Activated T-helper 1 cell treated with anti-CD3 and anti-CD28 coated beads, Interleukin-2, amount 50 U/mL, for 16 hours (primary cell): ENCODE measurements at places on chromosomes 12 and 14.

- no peak for DNase-seq
Measured at GRCh38 chr14:66568220-66568619, 60.3 kb downstream of the GPHN start.

- DNase-seq, result no peak
Measured at GRCh38 chr12:38142974-38143373, 173.6 kb upstream of the ALG10B start.

DNA sequence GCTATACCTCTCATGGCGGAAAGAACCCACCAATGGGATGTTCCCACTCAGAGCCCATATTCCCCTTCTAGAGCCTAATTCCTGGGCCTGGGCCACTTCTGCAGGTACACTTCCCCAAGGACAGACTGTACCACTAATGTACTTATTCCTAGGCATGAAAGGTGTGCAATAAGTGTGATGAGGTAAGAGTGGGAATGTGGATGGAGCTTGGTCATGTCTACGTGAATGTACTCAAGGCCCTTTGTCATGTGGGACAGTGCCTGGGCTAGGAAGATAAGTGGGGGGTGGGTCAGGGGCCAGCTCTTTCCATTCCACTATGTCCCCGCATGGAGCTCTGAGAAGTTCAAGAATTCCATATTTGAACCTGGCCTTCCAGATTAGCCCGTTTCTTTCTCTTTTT lies 63.4 kb upstream of the FUT8 start:
- no peak for DNase-seq

GRCh38 chr12:47194501-47194900 lies 114.7 kb upstream of the AMIGO2 start:
- no peak for DNase-seq

GRCh38 chr12:16163901-16164300 lies 113.6 kb downstream of the SLC15A5 start:
- DNase-seq, result no peak

- DNase-seq, result no peak
Measured at GRCh38 chr12:48966177-48966895, 5.2 kb downstream of the WNT10B start.

- no peak for DNase-seq
Measured at GRCh38 chr14:29846339-29847055, 81.2 kb downstream of the PRKD1 start.

- peak; percentile 6 for DNase-seq
Measured at GRCh38 chr14:94689218-94689984, 77.2 kb downstream of the SERPINA3 start.

DNA sequence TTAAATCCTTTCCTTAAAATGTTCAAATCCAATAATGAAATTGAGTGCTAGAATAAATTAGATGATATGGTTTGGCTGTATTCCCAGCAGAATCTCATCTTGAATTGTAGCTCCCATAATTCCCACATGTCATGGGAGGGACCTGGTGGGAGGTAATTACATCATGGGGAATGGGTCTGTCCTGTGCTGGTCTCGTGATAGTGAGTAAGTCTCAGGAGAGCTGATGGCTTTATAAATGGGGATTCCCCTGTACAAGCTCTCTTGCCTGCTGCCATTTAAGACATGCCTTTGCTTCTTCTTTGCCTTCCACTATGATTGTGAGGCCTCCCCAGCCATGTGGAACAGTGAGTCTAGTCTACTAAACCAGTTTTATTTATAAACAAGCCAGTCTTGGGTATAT lies 508.5 kb downstream of the ETNK1 start:
- DNase-seq, result no peak

- DNase-seq, result no peak
Measured at GRCh38 chr14:100583245-100583644, 4.0 kb downstream of the BEGAIN start.

GRCh38 chr14:106327234-106327633 lies 800.9 kb downstream of the TMEM121 start:
- DNase-seq, result no peak

GRCh38 chr12:53014709-53015108 lies 8.5 kb downstream of the EIF4B start:
- no peak for DNase-seq

DNA sequence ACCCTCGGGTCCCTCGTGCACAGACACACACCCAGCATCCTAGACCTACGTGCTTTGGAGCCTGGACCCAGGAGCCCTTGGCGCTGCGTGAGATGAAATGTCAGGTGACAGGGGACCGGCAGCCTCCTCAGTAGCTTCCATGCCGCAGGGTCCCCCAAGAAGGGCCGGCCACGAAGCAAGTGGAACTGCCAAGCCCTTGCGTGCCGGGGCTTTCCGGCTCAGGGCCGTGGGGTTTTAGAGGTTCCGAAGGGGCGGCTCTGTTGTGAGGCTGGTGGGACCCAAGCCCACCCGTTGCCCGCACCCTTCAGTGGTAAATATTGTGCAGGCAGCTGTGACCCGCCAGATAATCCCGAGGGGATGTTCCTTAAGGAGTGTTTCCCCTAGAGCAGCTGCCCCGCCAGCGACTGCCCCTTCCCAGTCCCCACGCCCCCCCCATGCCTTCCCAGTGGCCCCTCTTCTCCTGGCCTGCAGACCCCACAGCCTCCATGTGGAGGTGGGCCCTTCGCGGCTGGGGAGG lies 133.7 kb downstream of the ADGRD1 start:
- no peak for DNase-seq

- no peak for DNase-seq
Measured at GRCh38 chr12:75489187-75489586, 8.6 kb downstream of the GLIPR1 start.

- no peak for DNase-seq
Measured at GRCh38 chr14:24196071-24197055, 1.1 kb upstream of the TM9SF1 start.

GRCh38 chr12:124795081-124795948 lies 68.3 kb downstream of the SCARB1 start:
- no peak for DNase-seq

GRCh38 chr12:10385166-10385613 lies 4.7 kb downstream of the KLRK1 start:
- DNase-seq, result no peak

DNA sequence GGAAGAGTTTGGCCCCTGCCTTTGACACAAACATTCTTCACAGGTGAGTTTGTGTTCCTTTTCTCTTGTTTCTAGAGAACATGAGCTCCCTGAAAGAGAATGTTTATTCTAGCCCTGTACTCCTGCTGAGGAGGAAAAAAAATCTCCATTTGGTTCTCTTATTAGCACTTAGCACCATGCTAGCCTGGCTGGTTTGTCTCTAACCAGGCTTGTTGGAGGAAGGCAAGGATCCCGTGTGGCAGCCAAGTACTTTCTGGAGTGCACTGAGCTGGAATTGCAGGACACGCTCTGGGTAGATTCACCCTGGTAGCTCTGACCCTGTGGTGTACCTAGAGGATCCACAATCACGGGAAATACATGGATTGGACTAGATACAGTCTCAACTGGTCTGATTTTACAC lies 41.9 kb downstream of the KCNA1 start:
- no peak for DNase-seq

DNA sequence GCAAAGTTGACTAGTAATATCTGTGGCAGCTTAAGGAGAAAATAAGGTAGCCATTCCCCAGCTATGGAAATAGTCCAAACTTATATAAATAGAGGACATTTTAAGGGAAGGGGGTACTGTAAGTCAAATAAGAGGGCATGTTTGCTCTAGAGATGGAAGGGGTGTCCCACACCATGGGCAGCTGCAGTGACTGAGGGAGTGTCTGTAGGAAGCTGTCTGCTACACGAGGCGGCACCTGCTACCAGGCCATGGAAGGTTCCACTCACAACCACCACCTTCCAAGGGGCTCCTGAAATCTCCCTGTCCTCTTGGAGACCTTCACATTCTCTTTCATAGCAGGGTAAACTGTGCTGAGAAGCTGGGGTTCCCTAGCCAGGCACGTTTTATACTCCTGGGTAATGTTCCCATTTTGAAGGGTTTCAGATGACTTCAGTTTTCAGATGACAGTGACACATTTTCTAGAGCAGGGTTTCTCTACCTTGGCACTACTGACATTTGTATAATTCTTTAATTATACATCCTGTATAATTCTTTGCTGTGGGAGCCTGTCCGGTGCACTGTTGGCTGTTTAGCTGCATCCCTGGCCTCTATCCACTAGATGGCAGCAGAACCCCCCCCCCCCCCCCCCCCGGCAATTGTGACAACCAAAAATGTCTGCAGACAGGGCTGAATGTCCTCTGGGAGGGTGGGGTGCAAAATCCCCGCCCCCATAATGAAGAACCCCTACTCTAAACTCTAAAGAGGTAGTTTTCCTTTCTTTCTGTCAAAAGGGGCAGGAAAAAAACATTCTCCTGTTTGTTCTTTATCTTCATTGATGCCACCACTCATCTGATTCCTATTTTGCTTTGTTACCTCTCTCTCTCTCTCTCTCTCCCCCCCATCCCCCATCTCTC lies 11.6 kb upstream of the SMCO2 start:
- DNase-seq, result peak; percentile 1

- no peak for DNase-seq
Measured at GRCh38 chr12:77364400-77364799, 299.0 kb upstream of the E2F7 start.

DNA sequence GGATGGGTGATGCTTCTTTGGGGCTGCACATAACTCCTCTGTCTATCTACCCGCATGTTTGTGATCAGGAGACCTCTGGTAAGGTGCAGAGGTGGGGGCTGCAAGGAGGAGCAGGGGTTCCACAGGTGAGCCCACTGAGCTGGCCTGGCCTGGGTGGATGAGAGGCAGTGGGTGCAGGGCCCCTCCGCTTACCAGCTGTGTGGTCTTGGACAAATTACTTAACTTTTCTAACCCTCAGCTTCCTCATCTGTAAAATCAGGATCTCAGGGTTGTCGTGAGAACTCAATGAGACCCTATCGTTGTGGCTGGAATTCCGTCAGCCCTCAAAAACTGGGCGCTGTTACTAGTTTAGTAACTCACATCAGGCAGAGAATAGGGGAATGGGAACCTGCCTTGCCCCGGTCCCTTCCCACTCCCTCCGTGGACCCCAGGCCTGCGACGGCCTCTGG lies 7.5 kb downstream of the PTPN6 start:
- DNase-seq, result no peak

DNA sequence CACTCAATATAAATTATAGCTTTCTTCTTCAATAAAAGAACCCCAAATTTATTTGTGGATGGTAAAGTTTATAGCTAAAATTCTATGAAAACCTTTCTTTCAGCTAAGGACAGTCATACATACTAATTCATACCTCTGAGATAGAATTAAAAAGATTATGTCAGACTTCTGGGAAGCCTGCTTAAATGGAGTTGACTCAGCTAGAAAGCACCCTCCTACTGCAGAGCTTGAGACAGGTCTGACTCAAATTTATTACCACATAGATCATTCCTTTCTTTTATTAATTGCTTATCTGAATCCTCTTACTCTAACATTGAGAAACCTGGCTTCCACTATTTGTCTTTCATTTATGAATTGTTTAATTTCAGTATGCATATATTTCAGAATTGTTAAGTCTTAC lies 1007.0 kb upstream of the LRFN5 start:
- DNase-seq, result no peak

GRCh38 chr12:38149395-38150073 lies 167.0 kb upstream of the ALG10B start:
- no peak for DNase-seq

GRCh38 chr12:22610131-22610530 lies 14.8 kb upstream of the ETNK1 start:
- no peak for DNase-seq

DNA sequence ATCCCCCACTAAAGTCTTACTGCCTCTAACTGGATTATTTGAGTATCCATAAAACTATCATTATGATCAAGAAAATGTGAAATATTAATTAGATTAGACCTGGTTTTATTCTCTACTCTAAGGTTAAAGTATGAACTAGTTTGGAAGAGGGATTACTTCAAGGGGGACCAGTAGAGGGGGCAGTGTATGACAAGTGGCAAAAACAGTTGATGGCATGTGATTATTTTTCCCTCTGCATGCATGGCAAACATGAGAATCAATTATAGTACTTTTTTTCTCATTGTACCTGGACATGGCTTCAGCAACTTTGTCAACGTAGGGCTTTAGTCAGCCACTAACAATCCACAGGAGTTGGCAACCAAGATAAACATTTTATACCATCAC lies 145.0 kb upstream of the SLC38A2 start:
- no peak for DNase-seq
